ENCODE measurements at places on chromosomes 1 and 21.

- no peak for DNase-seq
Measured at GRCh38 chr1:93715529-93716126, 34.0 kb upstream of the BCAR3 start.

DNA sequence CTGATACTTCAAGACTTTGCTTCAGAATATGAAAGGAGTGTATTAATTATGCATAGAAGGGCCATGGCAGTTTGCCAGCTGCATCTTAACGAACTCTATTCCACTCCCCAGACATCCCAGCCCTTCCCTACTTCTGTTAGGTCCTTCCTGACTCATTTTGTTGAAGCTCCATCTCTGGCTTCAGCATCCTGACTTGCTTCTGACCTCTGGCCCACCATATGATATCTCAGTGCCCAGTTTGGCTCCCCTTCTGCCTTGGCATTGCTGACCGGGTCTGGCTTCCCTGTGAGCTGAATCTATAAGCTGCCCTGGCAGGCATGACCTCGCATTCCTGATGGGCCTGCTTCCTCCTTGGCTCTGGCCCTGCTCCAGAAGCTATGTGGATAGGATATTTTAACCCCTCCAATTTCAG, 27.6 kb upstream of the ARHGAP29 start:
- DNase-seq: no peak

DNA sequence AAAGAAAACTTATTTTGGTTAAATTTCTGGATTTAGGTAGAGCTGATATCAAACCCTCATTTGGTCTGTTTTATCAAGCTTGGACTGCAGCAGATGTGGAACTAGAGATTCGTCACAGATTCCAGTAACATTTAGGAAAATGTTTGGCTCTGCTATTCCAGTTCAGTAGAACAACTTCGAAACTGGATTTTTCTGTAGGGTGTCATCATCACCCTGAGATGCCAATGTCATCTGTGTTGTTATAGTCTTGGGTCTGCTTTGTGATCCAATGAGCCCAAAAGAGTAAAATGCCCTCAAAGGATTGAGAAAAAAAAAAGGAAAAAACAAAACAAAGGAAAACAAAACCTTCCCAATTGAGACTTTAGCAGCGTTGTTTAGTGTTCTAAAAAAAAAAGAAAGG, 55.4 kb downstream of the LAMC2 start:
- DNase-seq: no peak

GRCh38 chr1:62613325-62613727, 16.0 kb downstream of the ANGPTL3 start:
- no peak for DNase-seq

DNA sequence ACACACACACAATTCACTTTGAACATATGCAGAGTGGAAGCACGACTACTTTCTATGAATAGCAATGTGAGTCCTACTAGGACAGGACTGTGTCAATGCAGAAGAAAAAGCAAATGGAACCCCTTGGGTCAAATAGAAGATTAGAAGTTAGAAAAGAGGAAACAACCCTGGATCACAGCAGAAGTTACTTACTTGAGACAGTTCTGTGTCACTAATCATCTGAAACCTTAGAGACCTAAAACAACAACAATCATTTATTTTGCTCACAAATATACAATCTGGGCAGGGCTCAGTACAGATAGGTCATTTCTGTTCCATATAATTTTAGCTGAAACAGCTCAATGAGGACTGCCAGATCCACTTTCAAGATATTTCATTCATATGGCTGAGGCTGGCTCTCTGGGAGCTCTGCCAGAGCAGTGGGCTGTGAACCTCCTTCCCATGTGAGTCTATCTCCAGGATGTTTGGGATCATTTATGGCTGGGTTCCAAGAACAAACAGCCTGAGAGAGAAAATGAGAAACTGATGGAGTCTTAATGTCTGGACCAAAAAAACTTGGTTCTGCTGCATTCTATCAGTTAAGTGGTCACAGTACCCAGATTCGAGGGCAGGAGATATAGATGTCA, 42.5 kb upstream of the IL10 start:
- DNase-seq: no peak

GRCh38 chr1:151334822-151335221, 7.6 kb upstream of the PI4KB start:
- DNase-seq: no peak

DNA sequence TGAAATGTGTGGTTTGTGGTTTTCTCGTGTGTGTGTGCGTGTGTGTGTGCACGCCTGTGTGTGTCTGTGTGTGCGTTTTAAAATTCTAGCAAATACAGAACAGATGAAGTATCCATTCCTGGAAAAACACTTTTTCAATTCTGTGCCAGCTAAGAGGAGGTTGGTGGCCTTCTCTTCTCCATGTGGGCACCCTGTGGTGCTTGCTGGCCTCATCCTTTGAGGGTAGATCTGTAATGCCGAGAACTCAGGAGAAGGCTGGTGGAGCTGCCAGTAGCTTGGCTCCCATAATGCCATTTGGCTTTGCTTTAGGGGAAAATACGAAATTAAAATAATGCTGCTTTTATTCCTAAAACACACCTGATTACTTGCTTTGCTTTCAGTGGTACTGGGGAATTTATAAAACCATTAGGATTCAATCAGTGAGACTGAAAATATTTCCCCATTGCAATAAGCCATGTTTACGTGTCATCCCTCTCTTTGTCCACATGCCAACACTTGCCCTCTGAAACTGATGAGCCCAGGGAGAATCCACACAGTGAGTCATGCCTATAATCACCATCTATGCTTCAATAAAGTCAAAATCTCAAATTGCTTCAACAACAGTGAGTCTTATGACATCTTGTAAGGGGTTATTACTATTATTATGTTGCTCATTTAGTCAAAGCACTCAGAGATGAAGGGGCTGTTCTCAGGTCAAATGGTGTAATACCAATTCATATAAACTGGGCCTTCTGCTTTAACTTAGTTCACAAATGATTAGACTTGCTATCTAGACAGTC, 39.2 kb downstream of the ABCA4 start:
- DNase-seq: no peak
